CD4-positive, CD25-positive, alpha-beta regulatory T cell (primary cell): ENCODE measurements at places on chromosomes 1 and 21.

GRCh38 chr1:222021129-222021528, 279.2 kb upstream of the DUSP10 start:
- DNase-seq, result no peak

DNA sequence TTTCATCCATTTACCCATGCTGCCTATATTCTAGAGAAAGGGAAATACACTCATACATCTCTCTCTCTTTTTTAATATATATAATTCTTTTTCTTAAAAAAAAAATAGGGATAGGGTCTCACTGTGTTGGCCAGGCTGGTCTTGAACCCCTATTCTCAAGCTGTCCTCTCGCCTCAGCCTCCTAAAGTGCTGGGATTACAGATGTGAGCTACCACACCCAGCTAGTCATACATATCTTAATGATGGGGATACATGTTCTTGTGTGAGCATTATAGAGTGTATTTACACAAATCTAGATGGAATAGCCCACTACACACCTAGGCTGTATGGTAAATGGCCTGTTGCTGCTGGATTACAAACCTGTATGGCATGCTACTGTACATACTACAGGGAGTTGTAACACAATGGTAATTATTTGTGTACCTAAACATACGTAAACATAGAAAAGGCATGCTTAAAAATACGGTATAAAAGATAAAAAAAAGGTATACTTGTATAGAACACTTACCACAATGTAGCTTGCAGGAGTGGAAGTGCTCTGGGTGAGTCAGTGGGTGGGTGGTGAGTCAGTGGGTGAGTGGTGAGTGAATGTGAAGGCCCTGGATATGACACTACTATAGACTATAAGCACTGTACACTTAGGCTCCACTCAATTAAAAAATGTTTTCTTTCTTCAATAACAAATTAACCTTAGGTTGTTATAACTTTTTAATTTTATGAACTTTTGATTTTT, 72.9 kb downstream of the IVNS1ABP start:
- DNase-seq, result no peak

DNA sequence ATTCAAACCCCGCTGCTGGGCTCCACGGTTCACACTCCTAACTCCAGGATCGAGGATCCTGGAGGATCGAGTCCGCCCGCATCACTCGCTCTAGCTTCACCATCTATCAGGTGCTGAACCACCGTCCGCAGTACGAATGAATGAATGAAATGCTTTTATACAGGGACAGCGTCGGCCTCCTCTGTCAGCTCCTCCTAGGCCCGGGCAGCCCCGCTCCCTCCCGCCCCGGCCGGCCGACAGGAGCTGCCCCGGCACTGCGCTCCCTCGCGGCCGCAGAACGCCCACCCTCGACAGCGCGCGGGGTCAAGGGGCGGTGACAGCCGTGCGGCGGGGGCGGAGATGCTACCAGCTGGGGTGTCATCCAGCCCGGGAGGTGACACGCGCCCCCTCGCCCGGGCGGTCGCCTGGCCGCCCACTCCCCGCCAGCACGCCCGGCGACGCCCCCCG, 520 bp downstream of the ZBTB17 start:
- peak; percentile 69 for DNase-seq

DNA sequence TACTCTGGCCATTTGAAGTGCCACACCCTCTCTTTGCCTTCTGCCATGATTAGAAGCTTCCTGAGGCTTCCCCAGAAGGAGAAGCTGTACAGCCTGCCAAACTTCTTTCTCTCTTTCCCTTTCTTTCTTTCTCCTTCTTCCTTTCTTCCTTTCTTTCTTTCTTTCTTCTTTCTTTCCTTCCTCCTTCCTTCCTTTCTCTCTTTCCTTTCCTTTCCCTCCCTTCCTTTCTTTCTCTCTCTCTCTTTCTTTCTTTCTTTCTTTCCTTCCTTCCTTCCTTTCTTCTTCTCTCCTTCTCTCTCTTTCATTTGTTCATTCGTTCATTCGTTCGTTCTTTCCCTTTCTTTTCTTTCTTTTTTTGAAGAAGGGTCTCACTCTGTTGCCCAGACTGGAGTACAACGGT, 931.0 kb downstream of the TTLL7 start:
- DNase-seq, result no peak

- DNase-seq, result no peak
These were observed 31.8 kb downstream of the FBXO2 start for GRCh38 chr1:11622398-11622797.

GRCh38 chr1:199510314-199510713, 517.2 kb upstream of the NR5A2 start:
- no peak for DNase-seq

DNA sequence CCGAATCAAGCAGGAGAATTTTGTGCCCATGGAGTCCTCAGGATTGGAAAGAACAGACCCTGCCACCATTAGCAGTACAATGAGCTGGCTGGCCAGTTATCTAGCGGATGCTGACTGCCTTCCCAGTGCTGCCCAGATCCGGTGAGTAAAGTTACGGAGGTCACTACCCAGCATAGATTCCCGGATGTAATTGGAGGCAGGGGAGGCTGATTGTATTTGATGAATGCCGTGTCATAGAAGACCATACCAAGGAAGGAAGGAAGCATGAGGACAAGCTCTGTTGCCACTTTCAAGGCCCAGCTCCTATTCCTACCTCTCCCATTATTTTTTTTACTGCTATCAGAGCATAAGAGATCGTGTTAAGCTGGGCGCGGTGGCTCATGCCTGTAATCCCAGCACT, 26.2 kb upstream of the VAMP3 start:
- no peak for DNase-seq

GRCh38 chr1:88194542-88194941, 489.5 kb upstream of the PKN2 start:
- no peak for DNase-seq

DNA sequence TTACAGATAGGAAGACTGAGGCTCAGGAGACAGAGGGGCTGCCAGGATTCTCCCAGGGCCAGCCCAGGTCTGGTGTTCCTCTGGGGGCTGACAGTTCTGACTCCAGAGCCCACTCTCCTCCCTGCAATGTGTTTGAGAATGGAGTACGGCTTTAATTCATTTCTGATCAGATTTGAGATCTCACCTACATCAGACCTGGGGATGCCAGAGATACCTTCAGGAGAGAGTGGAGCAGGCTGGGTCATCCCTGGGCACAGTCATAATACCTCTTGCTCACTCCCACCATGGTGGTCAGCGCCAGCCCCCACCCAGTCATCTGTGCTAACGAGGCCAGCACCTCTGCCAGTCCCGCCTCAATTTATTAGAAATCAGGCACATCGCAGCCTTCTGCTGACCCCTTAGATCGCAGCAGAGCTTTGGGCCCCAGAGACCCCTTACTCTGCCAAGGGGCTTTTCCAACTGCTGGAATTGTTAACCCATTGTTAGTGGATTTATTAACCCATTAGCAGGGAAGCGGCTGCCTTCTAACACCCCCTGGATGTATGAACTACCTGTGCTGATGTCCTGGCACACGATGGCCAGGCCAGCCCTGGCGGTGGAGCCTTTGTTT, 352.1 kb downstream of the MATN1 start:
- no peak for DNase-seq

DNA sequence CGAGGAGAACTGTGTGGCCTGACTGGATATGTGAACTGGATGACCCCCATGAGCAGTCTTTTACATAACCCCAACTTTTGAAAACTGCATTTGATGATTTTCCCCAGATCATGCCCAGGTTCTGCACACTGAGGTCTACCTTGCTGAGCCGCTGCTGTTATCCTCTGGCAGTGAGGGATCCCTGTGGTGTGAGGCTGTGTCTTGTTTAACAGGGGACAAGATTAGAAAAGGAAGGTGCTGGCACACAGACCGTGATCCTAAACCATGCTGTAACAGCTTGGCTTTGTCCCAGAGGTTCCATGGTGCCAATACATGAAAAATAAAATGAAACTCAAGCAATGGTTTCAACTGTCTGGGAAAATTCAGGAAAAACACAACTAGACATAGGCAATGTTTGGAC, 134.2 kb downstream of the ZZZ3 start:
- no peak for DNase-seq

DNA sequence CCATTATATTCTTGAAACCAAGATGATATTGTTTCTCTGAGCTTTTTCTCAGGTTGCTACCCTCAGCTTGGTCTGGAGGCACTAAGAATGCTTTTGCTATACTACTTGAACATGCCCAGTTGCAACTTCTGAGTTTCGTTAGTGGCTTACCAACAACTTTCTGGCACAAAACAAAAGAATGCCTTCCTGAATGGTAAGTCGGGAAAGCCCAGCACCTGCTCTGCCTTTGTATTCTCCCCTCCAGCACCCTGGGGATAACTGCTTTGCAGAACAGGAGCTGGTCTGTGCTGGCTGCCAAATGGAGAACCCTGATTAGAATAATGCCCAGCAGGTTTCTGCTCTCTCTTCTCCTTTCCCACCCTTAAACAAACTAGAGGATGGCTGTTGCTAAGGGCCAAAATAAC, 149.3 kb downstream of the TGFB2 start:
- no peak for DNase-seq

DNA sequence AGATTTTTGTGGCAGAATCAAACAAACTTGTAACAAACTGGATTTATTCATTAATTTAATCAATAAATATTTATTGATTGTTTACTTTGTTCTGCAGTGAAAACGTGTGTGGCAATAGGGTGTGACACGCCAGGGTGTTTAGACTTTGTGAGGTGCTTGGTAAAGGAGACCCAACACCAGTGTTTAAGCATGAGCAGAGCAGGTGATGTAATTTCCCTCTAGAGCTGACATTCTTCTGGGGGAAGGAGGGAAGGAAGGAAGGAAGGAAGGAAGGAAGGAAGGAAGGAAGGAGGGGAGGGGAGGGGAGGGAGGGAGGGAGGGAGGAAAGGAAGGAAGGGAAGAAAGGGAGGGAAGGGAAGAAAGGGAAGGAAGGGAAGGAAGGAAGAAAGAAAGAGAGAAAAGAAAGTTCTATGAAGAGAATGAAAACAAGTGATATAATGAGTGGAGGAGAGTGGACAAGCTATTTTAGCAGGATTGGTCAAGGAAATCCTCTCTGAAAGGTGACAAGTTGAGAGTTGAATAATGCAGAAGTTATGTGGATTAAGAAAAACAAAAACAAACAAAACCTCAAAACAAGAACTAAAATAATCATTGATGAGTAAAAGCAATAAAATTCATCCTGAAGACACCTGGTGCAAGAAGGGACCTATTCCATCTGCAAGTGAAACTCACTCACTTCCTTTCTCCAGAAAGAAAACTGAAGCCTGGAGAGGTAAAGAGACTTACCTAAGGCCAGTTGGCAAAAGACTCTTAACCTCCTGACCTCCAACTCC, 60.8 kb downstream of the TSEN15 start:
- DNase-seq, result no peak

- no peak for DNase-seq
These were observed 66.4 kb upstream of the SOD1 start for GRCh38 chr21:31592963-31593560.

- no peak for DNase-seq
These were observed 236.6 kb upstream of the RAB4A start for GRCh38 chr1:229034342-229034741.

- no peak for DNase-seq
These were observed 300 bp downstream of the USP24 start for GRCh38 chr1:55214934-55215193.

DNA sequence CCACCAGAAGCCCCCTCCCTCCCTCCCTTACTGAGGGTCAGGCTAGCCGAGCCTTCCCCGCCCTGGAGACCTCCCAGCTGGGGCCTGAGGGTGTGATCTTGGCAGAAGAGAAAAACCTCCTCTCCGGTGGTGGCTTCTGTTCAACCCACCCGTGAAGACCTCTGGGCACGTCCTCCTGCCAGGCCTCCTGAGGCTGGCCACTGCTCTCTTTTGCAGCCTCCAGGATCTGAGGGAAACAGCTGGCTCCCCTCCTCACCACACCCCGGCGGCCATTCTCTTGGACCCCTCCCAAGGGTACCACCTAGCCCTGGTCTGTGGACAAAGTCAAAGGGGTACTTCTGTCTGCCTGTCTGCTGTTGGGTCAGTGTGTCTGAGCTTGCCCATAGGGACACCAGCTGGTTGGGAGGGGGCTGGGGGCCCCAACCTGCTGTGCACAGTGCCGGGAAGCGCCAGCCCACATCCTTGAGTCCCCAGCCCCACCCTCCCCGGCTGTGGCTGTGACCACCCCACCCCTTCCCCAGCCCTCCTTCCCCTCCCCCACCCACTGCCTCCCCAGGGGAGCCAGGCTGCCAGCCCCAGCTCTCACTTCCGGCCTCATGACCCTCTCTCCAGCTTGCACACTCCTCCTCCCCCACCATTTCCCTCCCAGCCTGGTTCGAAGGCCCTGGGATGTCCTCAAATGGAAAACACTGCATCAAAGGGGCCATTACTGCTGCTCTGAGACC, 48.1 kb downstream of the AHDC1 start:
- DNase-seq, result peak; percentile 86

DNA sequence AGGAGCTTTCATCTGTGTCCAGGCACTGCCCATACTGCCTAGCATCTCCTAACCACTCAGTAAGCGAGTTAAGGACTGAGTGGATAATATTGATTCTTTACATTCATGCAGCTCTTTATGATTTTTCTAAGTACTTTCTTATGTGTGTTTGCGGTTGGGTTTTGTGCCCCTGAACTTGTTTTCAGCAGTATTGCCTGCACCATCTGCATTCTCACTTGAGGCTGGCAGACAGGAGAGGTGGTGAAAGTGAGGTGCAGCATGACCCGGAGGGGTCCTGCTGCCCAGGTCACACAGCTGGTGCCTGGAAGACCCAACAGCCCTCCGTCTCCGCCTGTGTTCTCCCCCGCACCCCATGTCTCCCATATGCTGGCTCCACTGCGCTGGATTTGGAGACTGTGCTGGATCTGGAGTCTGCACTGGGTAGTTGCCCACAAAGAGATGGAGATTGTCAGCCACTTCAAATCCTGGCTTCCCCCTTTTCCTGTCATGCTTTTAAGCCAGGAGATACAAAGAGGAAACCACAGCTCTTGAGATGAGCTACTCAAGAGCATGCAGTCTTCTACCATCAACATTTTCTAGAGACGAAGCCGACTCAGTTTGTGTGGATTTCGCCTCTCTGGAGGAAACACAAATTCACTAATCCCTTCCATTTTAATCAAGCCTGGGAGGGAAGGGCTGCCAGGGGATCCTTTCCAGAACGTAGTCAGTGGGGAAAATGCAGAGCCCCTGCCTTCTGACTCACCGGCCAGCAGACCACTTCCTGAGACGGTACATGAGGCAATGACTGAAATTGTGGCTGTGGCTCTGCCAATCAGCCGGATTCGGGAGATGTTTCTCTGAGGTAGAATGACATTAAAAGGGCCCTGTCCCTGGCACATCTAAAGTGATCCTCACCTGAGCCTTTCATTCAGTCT, 71.7 kb upstream of the ANGPTL1 start:
- DNase-seq, result no peak

DNA sequence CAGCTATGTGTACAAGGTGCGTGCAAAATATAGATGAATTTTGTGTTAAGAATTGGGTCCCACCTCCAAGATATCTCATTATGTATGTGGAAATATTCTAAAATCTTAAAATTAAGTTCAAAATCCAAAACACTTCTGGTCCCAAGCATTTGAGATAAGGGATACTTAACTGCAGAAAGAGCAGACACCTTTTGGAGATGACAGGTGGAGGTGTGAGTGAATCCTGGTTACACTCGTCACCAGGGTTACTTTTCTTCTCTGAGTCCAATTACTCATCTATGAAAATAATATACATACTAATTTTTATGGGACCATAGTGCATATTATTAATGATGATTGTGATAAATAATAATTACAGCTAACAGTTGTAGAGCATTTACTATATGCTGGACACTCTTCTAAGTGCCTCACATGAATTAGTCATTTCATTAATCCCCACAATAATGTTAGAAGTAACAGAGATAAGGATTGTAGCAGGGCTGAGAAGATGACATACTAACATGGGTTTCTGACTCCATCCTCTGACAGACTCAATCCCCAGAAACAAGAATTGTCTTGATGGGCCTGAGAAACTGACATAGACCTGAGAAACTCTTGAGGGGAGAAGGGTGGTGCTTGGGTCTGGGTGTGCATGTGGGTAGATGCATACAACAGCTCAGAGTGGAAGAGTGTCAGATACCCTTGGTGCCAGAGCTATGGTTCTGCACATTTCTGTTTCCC, 8.3 kb upstream of the FASLG start:
- DNase-seq, result no peak
